Activated T-helper 17 cell treated with anti-CD3 and anti-CD28 coated beads, Interleukin-2, amount 50 U/mL, for 72 hours (primary cell): ENCODE measurements at places on chromosomes 12 and 14.
A peak's percentile ranks its signal among the peaks of the same experiment; 100 is the strongest.

DNA sequence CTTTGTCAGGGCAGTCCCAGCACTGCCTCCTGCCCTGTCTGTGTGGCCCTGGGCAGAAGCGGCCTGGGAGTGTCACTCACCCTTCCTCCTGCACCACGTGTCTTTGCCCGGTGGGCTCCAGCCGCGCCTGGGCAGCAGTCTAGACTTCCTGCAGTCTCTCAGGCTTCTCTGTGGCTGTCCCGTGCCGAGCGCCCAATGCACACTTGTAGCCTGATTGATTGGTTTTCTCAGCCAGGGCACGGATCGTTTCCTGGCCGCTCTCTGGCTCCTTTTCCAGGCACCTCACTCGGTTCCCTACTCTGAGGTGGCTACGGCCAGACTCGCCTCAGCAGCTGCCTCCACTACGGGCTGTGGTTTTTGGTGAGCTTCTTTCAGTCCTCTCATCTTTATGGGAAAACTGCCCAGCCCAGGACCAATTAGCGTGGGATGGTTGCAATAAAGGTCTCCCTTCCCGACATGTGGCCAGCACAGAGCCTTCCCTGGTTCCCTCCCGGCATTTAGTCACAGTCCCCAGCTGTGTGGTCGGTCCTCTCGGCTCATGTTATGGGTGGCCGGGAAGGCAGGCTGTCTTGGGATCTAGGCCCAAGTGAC is 133.1 kb downstream of the CACNA1C start:
- ATAC-seq, result no peak

- peak; percentile 35 for ATAC-seq
Observed at GRCh38 chr14:46769292-46769691, 117.7 kb upstream of the RPL10L start.

DNA sequence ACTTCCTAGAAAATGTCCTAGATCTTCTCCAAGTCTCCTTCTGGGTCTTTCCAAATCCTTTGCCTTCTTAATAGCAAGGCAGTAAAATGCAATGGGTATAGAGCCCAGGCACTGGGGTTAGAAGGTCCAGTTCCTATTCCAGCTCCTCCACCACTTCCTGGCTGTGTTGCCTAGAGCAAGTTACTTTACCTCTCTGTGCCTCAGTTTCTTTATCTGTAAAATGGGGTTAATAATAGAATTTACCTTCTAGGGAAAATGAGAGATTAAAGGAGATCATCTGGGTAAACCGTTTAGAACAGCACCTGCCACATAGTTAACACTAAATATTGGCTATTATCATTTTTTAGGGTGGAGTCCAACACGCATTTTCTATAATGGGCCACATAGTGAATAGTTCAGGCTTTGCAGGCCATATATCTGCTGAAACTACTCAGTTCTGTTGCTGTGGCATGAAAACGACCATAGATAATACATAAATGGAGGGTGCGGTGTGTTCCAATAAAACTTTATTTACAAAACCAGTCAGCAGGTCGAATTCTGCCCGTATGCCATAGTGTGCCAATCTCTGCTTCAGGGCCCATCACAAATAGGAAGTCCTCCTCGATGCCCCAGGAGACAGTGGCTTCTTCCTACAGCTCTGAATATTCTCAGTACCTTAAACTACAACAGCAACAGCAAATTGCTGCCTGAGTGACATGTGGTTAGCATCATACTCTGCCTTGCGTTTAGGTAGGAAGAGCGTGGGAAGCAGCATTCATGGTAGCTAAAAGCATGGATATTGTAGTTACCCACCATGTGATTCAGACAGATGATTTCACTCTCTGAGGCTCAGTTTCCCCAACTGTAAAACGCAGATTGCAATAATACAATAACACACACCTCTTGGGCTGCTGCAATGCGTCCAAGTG is 60.9 kb downstream of the SVOP start:
- no peak for ATAC-seq

GRCh38 chr14:87830443-87831096 is 162.4 kb downstream of the GALC start:
- no peak for ATAC-seq

GRCh38 chr12:124321556-124322270 is 26.8 kb downstream of the RFLNA start:
- no peak for ATAC-seq

- no peak for ATAC-seq
Observed at GRCh38 chr14:90506748-90507147, 109.9 kb downstream of the CALM1 start.

DNA sequence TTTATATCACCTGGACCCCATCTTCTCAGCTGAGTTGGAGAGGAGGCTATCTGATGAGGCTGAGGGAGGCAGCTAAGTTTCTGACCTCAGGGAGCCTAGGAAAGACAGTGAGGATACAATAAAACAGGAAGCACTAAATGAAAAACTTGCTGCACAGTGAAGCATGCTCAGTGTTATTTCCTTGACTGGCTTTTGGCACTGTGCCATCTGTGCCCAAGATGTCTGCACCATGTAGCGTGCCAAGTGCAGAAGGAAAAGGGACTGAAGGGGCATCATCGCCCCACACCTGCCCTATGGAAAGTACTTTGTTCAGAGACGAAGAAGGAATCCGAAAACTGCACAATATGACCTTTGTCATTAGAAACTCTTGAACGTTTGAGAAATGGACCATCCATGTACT is 102.7 kb downstream of the ANO4 start:
- ATAC-seq, result no peak

DNA sequence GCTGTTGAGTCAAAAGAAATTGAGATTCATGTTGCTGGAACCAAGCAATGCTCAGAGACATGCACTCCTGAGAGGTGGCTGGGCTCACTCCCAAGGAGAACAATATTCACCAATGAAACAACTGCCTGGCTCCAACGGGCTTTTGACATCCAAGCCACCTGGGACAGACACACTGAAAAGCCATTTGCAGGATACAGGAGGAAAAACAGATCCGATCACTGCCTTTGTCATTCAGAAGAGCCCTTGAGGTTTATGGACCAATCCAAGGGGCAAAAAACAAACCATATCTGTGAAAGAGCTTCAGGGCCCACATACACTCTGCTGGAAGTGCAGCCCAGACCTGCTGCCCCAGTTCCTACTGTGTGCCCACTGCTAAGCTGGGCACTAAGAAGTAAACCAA is 277.5 kb downstream of the NUAK1 start:
- no peak for ATAC-seq

DNA sequence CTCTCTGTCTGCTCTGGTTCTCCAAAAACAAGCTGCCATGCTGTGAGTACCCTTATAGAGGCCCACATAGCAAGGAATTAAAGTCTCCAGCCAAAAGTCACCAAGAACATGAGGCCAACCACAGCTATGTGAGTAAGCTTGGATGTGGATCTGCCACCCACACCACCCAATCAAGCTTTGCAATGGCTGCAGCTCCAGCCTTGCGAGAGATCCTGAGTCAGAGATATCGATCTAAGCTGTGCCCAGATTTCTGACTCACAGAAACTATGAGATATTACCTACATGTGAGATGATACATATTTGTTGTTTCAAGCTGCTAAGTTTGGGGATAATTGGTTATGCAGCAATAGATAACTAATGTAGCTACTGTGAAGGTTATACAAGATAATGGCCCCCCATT is 15.5 kb upstream of the TMEM233 start:
- ATAC-seq, result peak; percentile 91

GRCh38 chr12:39804898-39805297 is 185.3 kb upstream of the ABCD2 start:
- no peak for ATAC-seq

GRCh38 chr14:26377150-26377549 is 220.7 kb downstream of the NOVA1 start:
- no peak for ATAC-seq

DNA sequence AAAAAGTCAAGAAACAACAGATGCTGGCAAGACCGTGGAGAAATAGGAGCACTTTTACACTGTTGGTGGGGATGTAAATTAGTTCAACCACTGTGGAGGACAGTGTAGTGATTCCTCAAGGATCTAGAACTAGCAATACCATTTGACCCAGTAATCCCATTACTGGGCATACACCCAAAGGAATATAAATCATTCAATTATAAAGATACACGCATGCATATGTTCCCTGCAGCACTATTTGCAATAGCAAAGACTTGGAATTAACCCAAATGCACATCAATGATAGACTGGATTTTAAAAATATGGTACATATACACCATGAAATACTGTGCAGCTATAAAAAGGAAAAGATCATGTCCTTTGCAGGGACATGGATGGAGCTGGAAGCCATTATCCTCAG is 18.0 kb upstream of the CATSPERB start:
- ATAC-seq, result no peak

DNA sequence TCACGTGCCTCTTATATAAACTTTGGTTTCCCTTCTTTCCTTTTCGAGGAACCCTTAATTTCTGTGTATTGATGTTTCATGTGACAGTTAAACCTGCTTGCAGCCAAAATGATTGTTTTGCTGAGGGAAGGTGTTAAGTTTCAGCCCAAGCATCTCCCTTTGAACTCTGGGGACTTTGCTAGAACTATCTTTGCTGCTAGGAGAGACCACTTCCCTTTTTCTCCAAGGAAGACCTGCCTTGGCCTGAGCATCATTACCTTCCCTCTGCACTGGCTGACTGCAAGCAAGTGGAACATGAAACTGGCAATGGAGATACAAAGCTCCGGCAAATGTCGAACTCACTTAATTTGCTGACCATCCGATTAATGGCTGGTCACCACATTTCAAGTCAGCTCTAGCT is 192.8 kb downstream of the GRIN2B start:
- no peak for ATAC-seq

GRCh38 chr14:47390831-47391504 is 284.4 kb downstream of the MDGA2 start:
- ATAC-seq, result no peak

GRCh38 chr12:74984631-74985030 is 225.0 kb downstream of the KCNC2 start:
- ATAC-seq, result no peak

DNA sequence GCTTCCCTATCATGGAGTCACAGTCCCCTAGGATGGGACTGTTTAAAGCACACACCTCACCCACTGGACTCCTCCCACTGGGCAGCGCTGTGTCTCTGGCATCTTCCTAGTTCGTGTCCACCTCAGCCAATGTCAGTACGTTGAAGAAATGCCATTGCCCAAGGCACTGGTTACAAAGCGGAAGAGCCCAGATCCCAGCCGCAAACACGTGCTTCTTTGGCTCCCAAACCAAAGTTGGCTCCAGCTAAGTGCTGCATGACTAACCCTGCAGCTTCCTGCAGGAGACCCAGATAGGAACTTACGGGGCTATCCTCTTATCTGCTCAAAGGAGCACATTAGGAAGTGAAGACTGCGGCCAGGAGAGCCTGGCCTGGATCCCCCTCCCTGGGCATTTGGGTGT is 9.3 kb downstream of the SYNE3 start:
- ATAC-seq, result no peak

DNA sequence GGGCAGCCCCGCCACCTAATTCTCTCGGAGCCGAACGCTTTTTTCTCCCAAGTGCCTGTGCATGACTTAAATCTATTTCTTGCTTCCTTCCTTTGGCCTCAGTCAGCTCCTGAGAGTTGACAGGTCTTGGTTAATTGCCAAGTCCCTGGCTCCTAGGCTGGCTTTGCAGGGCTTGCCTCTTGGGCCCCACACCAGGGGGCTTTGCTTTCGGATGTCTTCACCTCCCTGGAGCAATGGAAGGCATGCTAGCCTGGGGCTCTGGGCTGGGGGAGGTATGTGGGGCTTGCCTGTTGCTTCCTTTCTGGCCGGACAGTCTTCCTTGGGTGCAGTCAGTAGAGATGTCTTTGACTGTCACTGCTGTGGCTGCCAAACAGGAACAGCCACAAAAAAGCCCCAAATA is 2.2 kb upstream of the KRT80 start:
- ATAC-seq, result no peak

GRCh38 chr12:232731-233614 is 19.0 kb upstream of the SLC6A12 start:
- no peak for ATAC-seq

GRCh38 chr12:88726806-88727720 is 146.8 kb upstream of the KITLG start:
- no peak for ATAC-seq

GRCh38 chr12:115155665-115156645 is 472.0 kb upstream of the TBX3 start:
- no peak for ATAC-seq

- peak; percentile 34 for ATAC-seq
Observed at GRCh38 chr12:120470150-120470784, 719 bp upstream of the SRSF9 start.

- peak; percentile 78 for ATAC-seq
Observed at GRCh38 chr12:67943141-67943892, 45.9 kb upstream of the IFNG-AS1 start.

DNA sequence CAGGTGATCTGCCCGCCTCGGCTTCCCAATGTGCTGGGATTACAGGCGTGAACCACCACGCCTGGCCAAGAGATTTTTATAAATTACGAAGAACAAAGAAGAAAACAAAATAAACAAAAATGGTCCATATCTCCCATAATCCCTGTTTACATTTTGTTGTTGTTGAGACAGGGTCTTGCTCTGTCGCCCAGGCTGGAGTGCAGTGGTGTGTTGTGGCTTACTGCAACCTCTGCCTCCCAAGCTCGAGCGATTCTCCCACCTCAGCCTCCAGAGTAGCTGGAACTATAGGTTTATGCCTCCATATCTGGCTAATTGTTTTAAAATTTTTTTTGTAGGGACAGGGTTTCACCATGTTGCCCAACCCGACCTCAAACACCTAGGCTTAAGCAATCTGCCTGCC is 156.1 kb downstream of the ZNF664 start:
- no peak for ATAC-seq

- no peak for ATAC-seq
Observed at GRCh38 chr12:530308-530707, 70.6 kb downstream of the B4GALNT3 start.

DNA sequence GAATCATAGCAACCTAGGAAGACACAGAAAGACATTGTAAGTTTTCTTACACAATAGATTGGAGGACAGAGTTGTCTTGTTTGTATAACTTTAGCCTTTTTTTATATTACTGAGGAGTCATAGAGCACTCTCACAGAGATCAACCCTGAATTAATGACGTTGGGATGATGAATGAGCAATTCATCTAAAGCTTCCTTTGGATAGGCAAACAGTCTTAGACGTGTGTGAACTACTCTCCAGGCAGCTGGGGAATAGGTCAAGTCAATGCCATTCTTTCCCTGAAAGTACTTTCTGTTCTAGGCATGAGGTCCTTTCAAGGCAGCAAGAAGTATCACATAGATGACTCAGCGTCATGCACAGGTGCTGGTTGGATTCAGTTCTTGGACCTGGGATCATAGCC is 369.1 kb upstream of the NOVA1 start:
- no peak for ATAC-seq

DNA sequence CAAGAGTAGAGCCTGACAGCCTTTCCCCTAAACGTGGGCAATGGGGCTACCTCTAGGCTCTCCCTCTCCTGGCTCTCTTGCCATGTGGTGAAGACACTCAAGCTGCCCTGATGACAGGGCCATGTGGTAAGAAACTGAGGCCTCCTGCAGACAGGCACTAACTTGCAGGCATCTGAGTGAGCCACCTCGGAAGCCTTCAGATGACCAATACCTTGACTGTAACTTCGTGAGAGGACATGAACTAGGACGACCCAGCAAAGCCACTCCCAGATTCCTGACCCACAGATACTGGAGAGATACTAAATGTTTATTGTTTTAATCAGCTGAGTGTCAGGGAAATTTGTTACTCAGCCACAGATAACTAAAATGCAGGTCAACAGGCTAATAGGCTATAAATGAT is 96.4 kb downstream of the EFCAB11 start:
- ATAC-seq, result no peak

GRCh38 chr12:111228916-111229666 is 139.8 kb downstream of the PHETA1 start:
- no peak for ATAC-seq
